ENCODE measurements at places on chromosomes 2 and 18. TPM values are rescaled to one million over a fixed set of nuclear protein-coding genes. Genes with fewer than 3 reads are reported as not detected.

Gene ERMN
- total RNA-seq, result 2.7 TPM

Gene STARD6
- not detected for total RNA-seq

Gene CCDC85A
- total RNA-seq, result not detected

Gene ALPP
- not detected for total RNA-seq

Gene CENPA
- 53.0 TPM for total RNA-seq

Gene APLF
- 2.7 TPM for total RNA-seq

Gene DSG2
- total RNA-seq, result 1.6 TPM

Gene ZRANB3
- total RNA-seq, result 7.4 TPM

Gene LIPG
- 0.15 TPM for total RNA-seq

Gene ABCG8
- not detected for total RNA-seq

Gene HRH4
- total RNA-seq, result 0.07 TPM

Gene FBXO15
- total RNA-seq, result 0.89 TPM

GRCh38 chr2:152025678-152026287, 73.1 kb downstream of the CACNB4 start:
- peaks cover 15% of the 10 kb centered on the region for H3K27me3 ChIP-seq
- H3K27ac ChIP-seq, result peak overlapping the region; percentile 67
- peak; percentile 80 for DNase-seq
- peak overlapping the region; percentile 65 for H3K4me3 ChIP-seq

DNA sequence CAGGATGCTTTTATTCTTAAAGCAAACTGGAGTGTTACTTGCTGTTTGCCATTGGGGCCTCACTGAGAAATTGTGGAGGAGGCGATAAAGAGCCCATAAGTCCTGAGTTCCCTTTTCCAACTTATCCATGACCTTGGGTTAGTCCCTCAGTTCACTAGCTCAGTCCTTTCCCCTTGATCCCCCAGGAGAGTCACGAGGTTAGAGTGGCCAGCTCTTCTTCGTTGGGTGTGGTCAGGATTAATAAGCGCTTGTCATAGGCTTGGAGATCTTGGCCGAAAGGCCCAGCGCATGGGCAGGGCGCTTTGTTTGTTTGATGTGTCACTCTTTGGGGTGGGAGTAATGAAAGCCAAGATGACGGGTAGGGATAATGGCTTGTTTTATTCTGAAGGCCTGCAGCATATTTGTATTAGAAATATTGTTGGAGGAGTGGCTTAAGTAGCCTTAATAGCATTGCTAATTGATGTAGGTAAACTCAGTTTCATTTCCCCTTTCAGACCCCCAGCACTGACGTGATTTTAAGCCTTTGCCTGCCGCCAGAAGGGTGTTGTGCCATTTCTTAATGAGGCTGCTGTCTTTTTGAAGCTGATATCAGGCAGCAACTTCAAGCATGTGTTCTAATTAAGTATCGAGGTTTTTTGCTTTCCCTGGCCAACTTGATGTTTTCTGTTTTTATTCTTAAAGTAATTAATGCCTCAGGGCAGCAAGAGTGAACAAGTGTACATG, 15.7 kb downstream of the GRHL1 start:
- H3K4me1 ChIP-seq, result peaks cover 20% of the 10 kb centered on the region
- H3K27ac ChIP-seq, result no peak overlapping the region
- no peaks in the 10 kb centered on the region for H3K36me3 ChIP-seq
- H3K4me3 ChIP-seq, result no peak overlapping the region

GRCh38 chr18:62329691-62330454, 4.8 kb downstream of the TNFRSF11A start:
- H3K4me1 ChIP-seq, result peaks cover 61% of the 10 kb centered on the region
- peaks cover 15% of the 10 kb centered on the region for H3K27me3 ChIP-seq
- peak overlapping the region; percentile 35 for H3K4me3 ChIP-seq
- peak; percentile 66 for DNase-seq

DNA sequence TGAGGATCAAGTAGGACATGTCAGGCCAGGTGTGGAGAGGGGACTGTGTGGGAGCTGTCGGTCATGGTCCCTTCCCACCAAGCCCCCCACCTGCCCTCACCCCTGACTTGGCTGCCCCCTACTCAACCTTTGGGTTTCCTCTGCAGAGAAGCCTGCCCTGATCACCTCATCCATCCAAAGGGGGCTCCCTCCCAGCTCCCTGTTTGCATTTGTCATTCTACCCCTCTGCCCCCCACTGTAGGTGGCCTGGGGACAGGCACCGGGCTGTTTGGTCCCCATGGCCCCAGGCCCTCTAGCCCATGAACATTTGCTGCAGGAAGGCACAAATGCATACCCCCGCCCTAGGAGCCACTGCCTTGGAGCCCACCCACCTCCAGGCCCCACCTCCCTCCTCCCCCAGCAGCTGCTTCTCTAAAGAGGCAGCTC, 115.0 kb downstream of the SMAD7 start:
- no peaks in the 10 kb centered on the region for H3K36me3 ChIP-seq
- H3K4me3 ChIP-seq, result no peak overlapping the region
- H3K4me1 ChIP-seq, result peaks cover 80% of the 10 kb centered on the region
- peak overlapping the region; percentile 48 for H3K27ac ChIP-seq

- peaks cover 4% of the 10 kb centered on the region for H3K27me3 ChIP-seq
- no peak overlapping the region for H3K4me3 ChIP-seq
- H3K36me3 ChIP-seq, result no peaks in the 10 kb centered on the region
- no peaks in the 10 kb centered on the region for H3K4me1 ChIP-seq
- no peak overlapping the region for H3K27ac ChIP-seq
- no peak for DNase-seq
These were observed 13.6 kb downstream of the UPP2 start for GRCh38 chr2:158115202-158115767.

DNA sequence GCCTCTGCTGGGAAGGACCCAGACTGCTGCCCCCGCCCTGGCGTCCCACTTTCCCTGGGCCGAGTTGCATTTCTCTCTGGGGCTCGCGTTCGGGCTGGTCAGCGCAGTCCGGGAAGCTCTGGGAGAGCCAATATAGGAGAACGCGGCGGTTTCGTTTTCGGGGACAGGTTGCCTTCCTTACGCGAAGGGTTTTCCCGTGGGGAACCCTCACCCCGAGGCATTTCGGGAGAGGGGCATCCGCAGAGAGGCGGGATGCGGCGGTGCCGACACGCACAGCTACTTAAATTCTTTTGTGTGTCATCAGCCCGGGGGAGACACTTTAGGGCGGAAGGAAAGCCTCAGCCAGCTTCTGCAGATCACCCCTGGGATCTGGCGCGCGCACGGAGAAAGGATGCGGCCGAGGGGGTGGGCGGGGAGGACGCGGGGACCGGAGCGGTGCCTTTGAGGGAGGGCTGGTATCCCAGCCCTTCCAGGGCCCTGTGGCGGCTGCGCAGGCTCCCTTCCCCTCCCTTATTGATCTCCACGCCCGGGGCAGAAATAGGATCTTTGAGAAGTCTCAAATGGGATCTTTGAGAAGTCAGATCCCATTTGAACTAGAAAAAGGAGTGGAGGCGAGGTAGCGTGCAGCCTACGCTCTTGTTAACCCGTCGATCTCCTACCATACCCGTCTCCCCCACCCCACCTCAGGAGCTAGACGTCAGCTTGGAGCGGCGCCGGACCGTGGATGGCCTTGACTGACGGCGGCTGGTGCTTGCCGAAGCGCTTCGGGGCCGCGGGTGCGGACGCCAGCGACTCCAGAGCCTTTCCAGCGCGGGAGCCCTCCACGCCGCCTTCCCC, 1.2 kb downstream of the GATA6 start:
- no peak for DNase-seq

GRCh38 chr2:172843266-172843582, 107.6 kb downstream of the RAPGEF4 start:
- H3K4me3 ChIP-seq, result no peak overlapping the region
- H3K4me1 ChIP-seq, result no peaks in the 10 kb centered on the region
- H3K27ac ChIP-seq, result no peak overlapping the region
- no peaks in the 10 kb centered on the region for H3K36me3 ChIP-seq

- no peak overlapping the region for H3K27ac ChIP-seq
- H3K36me3 ChIP-seq, result no peaks in the 10 kb centered on the region
- no peaks in the 10 kb centered on the region for H3K4me1 ChIP-seq
- H3K4me3 ChIP-seq, result no peak overlapping the region
These were observed 195.7 kb upstream of the VWC2L start for GRCh38 chr2:214215107-214215506.

DNA sequence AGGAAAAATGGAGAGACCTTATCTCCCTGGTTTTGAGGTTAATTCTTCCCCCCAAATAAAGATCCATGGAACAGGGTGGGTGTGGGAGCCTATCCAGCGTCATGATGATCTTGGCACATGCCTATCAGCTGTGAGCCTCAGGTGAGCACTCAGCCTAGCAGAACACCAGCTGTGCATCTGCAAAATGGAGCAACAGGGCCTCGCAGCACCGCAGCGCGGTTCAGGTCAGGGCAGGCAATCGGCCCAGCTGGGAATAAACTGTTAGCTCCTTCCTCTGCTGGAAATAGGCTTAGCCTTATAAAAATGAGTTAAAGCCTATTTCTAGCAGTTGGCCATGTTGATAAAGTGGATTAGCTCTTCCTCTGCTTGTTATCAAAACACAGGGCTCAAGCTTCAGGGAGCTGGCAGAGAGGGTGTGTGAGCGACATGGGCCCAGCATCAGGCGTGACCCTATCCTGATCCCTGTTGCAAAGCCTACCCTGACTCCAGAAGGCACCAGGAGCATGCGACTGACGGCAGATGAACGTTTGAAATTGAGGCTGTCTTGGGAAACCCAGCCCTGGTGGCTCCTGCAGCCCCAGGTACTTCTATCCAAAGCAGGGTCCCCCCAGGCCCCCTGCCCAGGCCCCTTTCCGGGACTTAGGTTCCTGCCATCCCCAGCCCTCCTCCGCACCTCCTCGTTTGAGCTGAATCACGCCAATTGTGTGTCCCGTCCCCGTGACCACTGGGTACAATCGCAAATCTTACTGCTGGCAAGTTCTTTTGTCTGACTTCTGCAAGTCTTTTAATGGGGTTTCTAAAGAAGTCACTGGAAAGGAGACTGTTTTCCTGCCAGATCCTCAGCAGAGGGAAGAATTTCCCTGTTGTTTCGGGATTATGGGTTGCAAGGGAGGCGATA, 35.4 kb downstream of the ARHGEF4 start:
- H3K27ac ChIP-seq, result no peak overlapping the region
- no peaks in the 10 kb centered on the region for H3K4me1 ChIP-seq
- H3K36me3 ChIP-seq, result no peaks in the 10 kb centered on the region
- H3K27me3 ChIP-seq, result peaks cover 9% of the 10 kb centered on the region
- H3K4me3 ChIP-seq, result no peak overlapping the region

DNA sequence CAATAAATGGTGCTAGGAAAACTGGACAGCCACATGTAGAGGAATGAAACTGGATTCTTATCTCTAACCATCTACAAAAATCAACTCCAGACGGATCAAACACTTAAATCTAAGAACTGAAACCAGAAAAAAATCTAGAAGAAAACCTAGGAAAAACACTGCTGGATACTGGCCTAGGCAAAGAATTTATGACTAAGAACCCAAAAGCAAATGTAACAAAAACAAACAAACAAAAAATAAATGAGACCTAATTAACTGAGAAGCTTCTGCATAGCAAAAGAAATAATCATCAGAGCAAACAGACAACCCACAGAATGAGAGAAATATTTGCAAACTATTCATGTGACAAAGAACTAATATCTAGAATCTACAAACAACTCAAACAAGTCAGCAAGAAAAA, 314.0 kb upstream of the REV1 start:
- DNase-seq, result no peak
- no peaks in the 10 kb centered on the region for H3K4me1 ChIP-seq
- no peak overlapping the region for H3K4me3 ChIP-seq
- peaks cover 2% of the 10 kb centered on the region for H3K27me3 ChIP-seq
- H3K36me3 ChIP-seq, result no peaks in the 10 kb centered on the region
- no peak overlapping the region for H3K27ac ChIP-seq

- H3K36me3 ChIP-seq, result no peaks in the 10 kb centered on the region
- H3K27me3 ChIP-seq, result peaks cover 7% of the 10 kb centered on the region
- H3K27ac ChIP-seq, result no peak overlapping the region
- DNase-seq, result no peak
- H3K4me3 ChIP-seq, result no peak overlapping the region
These were observed 25.0 kb upstream of the PPM1B start for GRCh38 chr2:44143701-44144100.

DNA sequence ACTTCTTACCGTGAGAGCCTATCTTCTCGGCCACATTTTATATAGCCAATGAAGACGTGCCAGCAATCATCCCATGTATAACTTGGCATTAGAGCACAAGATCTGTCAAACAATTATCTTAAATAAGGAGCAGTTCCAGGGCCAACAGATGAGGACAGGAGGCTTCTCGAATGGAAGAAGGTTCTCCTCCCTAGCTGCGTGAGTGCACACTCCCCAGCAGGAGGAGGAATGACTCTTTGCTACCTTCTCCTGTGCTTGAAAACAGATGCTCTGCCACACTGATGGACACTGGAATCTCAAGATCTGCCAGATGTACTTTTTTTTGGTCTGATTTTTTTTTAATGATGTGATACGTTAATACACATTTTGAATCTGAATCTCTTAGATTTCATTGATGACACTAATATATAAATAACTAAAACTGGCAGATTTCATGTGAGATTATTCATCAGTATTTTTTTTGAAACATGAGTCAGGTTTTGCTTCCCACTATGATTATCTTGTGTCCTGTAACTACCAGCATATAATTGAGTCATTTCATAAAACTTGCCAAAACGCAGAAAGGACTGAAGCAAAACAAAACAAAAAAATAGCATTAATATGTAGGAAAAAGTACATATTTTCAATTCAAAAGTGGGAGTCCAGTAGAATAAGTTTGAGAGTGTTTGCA, 626 bp upstream of the VIT start:
- DNase-seq, result no peak
- H3K27me3 ChIP-seq, result peaks cover 4% of the 10 kb centered on the region
- no peaks in the 10 kb centered on the region for H3K4me1 ChIP-seq
- H3K36me3 ChIP-seq, result no peaks in the 10 kb centered on the region
- H3K27ac ChIP-seq, result no peak overlapping the region
- H3K4me3 ChIP-seq, result no peak overlapping the region

DNA sequence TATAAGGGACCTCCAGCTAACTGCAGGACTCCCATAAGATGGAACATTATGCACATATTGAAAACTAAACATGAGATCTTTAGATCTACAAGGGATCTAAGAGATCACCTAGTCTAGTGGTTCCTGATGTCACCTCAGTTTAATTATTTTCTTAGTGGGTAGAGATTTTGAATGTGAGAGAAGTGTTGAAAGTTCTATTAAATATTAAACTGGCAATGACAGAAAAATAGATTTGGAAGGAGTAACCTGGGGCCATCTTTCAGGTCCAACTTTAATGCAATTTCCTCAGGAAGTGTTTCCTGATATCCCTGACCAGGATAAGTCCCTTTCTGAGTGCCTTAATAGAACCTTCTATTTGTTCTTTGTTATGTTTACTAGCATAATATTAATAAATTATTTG, 29.1 kb upstream of the CPS1 start:
- DNase-seq, result no peak
- H3K36me3 ChIP-seq, result no peaks in the 10 kb centered on the region
- no peaks in the 10 kb centered on the region for H3K27me3 ChIP-seq
- no peak overlapping the region for H3K4me3 ChIP-seq

DNA sequence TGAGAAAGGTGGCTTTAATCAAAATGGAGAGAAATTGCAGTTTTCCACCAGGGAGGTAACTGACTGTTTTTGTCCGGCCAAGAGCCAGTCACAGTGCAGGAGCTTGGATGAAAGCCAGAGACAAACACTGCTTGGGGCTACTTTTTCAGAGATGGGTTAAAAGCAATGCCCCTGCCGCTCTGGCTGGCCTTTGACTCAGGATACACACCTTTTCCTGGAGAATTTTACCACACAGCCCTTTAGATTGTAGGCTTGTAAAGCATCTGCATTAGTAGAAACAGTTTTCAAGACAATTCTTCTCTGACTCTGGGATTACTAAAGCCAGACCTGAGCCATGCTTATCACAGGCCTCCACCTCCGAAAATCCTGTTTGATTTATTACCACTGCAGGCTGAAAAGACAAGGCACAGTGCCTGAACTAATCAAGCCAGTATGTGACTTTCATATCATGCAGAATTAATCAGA, 79.7 kb downstream of the CCBE1 start:
- no peaks in the 10 kb centered on the region for H3K4me1 ChIP-seq
- H3K4me3 ChIP-seq, result no peak overlapping the region
- DNase-seq, result no peak
- no peak overlapping the region for H3K27ac ChIP-seq
